Stimulated activated CD4-positive, alpha-beta T cell treated with anti-CD3 and anti-CD28 coated beads, Interleukin-1b, Interleukin-23, amount 100 ng/mL, for 24 hours (primary cell): ENCODE measurements at places on chromosomes 6 and 20.

DNA sequence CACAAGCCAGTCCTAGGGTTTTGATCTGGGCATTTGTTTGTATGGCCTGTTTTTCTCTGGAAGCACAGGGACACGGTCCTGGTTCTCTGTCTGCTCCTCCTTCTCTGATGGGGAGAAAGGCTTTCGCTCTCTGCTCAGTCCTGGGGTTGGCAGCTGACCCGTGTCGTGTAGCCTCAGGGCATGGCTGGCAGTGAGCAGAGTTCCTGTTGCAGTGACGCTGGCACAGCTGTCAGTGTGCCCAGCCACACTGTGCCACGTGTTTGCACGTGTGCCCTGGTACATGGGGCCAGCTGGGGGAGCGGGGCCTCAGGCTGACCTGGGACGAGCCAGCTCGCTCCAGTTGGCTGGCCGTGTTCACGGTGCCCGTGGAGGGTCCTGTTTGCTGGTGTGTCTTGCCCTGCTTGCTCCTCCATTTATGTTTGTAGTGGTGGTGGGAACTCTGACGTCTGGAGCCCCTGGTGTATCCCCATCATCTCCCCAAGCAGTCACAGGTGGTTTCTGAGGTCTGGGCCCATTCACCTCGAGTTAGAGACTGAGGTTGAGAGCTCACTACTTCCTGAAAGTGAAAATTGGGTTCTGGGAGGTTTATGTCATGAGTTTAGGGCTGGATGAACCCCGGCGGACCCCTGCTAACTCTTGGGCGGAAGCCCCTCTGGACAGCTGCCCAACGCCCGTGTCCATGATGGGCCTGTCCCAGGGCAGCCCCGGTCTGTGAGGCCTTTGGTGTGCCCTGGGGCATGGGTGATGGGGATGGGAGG is 10.2 kb upstream of the DNAJC5 start:
- DNase-seq = no peak

DNA sequence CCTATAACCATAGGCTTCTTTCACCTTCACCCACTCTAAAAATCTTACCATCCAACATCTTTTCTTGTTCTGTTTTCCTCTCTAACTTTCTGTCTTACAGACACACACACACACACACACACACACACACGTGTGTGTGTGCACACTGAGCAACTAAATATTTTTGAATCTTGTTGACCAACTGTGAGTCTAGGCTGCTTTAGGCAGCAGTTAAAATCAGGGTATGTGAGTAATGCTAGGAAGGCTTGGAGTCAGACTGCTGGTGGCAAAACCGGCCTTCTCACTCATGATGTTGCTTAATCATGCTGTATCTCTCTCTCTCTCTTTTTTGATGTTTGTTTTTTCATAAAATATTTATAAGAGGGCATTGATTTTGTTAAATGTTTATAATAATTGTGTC is 103.1 kb upstream of the TBX18 start:
- DNase-seq = no peak

- no peak for DNase-seq
Measured at GRCh38 chr20:48812600-48813445, 15.0 kb downstream of the PREX1 start.

DNA sequence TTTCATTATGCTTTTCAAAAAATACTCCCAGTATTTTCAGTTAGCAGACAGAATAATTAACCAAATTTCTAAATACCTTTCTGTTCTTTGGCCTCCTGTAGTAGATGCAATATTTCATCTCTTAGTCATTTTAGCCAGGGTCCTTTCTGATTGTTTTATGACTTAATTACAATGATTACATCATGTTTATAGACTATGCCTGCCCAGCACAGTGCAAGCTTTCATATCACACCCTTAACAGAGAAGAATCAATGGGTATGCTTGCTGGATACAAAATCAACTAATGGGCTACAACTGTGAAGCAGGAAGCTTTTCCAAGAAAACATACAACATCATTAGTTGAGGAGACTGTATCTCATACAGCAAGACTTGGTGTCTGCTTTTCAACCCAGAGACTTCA is 119.8 kb upstream of the NRSN1 start:
- DNase-seq = no peak

- DNase-seq = no peak
Measured at GRCh38 chr20:29408034-29408695, 1849.3 kb upstream of the DEFB115 start.

- no peak for DNase-seq
Measured at GRCh38 chr6:10465629-10466499, 51.0 kb upstream of the TFAP2A start.
